DMS153 (cell line): ENCODE measurements at places on chromosomes 3 and 15.

GRCh38 chr15:70486451-70487386 lies 276.6 kb downstream of the UACA start:
- no peak for DNase-seq

DNA sequence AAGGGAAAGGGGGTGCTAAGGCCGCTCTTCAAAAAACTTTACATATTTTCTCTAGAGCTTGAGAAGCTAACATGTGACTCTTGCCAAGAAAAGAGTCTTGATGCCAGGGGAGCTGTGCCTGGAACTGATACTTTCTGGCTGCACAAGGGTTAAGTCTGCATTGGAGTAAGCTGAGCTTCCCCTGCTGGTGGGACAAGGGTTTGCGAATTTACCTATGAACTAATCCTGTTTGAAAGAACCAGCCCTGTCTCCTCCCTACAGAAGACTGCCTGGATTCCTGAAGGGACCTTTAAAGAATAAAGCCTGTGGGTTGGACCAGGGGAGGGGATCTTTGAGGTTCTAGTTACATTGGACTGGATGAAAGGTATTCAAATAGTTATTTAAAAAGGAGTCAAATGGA lies 58.3 kb upstream of the EPHA3 start:
- DNase-seq = no peak

DNA sequence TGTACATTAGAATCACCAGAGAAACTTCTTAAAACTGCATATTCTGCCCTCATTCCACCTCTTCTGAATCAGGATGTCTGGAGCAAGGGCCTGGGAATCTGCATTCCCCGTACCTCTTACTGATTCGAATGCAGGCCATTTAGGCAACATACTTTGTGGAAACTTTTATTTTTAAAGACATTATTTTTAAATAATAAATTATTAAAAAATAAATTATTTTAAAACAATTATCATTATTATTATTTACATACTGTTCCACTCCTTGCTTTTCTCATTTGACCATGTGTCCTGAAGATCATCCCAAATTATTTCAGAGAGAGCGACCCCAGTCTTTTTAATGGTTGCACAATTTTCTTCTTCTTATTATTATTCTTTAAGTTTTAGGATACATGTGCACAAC lies 336.6 kb upstream of the TBC1D5 start:
- no peak for DNase-seq

DNA sequence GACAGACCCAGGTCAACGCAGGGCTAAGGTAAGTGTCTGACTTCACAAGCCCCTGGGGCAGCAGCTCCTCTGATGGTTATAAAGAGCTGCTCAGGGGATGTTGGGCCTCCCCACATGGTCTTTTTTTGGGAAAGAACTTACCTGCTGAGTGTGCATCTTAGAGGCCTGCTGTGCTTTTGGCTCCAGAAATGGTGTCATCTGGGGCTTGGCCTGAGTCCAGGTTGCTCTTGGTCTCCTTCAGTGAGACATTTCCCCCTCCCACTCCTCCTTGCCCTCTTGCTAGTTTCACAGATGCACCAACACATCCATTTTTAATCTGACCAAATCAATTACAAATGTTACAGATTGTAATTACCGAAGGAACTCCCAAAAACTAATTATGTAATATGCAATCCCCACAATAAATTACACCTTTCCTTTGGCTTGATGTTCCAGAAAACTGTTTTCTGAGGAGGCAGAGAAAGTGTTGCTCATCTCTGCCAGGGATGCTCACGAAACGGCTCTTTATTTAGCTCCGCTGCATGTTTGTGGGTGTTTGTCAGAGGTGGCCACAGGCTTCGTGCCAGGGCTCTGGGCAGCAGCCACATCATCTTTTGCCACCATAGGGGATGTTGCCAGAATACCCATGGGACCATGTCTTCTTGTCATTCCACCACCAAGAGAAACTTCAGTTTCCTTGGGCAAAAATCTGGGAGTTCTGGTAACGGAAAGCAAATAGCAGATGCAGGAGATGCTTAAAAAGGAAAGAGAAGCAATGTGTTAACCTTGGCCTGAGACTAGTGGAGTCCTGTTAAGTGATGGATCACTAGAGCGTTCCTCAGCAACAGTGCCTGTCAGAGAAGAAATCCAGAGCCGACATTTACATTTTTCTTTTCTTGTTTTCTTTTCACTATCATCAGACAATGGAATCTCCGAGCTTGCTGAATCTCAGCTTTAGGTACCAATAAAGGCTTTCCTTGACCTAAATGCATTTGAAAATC lies 799.9 kb downstream of the AGBL1 start:
- DNase-seq = no peak

- no peak for DNase-seq
Observed at GRCh38 chr3:123481722-123482457, 33.0 kb upstream of the ADCY5 start.

DNA sequence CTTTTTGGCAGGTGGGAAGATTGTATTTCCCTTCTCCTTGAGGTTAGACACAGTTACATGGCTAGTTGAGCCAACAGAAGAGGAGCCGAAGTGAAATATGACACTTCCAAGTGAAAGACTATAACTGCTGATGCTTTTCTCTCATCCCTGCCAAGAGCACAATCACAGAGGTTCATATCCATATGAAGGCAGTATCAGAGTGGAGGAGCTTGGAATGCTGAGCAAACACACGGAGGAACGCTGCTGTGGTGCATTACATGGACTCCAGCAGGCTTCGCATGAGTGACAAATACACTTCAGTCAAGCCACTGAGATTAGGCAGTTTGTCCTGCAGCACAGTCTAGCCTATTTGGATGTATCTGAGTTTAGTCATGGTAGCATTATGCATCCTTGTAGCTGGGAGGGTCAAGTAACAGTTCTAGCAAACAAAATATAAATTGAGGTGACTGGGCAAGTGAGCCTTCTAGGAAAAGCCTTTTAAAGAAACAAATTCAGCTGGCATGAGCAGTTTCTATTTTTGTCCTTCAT lies 5.4 kb downstream of the IQCF6 start:
- DNase-seq = no peak

- no peak for DNase-seq
Observed at GRCh38 chr3:151003029-151003767, 30.7 kb upstream of the CLRN1 start.
